ENCODE measurements at places on chromosomes 3 and 15. TPM values are rescaled to one million over a fixed set of nuclear protein-coding genes. Genes with fewer than 3 reads are reported as not detected.

- peaks cover 5% of the 10 kb centered on the region for H3K4me1 ChIP-seq
- H3K27ac ChIP-seq: no peak overlapping the region
- no peak overlapping the region for H3K4me3 ChIP-seq
Observed at GRCh38 chr3:119580067-119580760, 922 bp downstream of the ADPRH start.

GRCh38 chr3:61858054-61858453 is 296.7 kb downstream of the PTPRG start:
- no peaks in the 10 kb centered on the region for H3K36me3 ChIP-seq
- H3K4me1 ChIP-seq: peaks cover 25% of the 10 kb centered on the region
- peak; percentile 39 for DNase-seq
- H3K27ac ChIP-seq: no peak overlapping the region

RASGRP1 gene
- not detected for total RNA-seq

DNA sequence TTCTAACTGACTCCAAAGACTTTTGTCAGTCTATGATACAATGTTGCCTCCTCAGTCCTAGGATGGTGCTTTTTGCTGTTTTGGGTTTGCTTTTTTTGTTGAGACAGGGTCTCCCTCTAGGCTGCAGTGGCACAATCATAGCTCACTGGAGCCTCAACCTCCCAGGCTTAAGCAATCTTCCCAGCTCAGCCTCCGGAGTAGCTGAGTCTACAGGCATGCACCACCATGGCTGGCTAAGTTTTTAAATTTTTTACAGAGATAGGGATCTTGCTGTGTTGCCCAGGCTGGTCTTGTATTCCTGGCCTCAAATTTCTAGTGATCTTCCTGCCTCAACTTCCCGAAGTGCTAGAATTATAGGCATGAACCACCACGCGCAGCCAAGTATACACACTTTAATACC is 22.5 kb downstream of the RUBCN start:
- H3K4me3 ChIP-seq: no peak overlapping the region
- H3K4me1 ChIP-seq: peaks cover 27% of the 10 kb centered on the region
- DNase-seq: no peak
- no peak overlapping the region for H3K27ac ChIP-seq

GRCh38 chr3:112074616-112075497 is 11.3 kb upstream of the C3orf52 start:
- H3K36me3 ChIP-seq: peaks cover 6% of the 10 kb centered on the region
- DNase-seq: peak; percentile 94
- peak overlapping the region; percentile 68 for H3K4me3 ChIP-seq
- H3K27ac ChIP-seq: peak overlapping the region; percentile 97

- no peaks in the 10 kb centered on the region for H3K27me3 ChIP-seq
- no peak overlapping the region for H3K27ac ChIP-seq
- DNase-seq: peak; percentile 79
Observed at GRCh38 chr3:37855363-37855970, 6.2 kb upstream of the CTDSPL start.

DNA sequence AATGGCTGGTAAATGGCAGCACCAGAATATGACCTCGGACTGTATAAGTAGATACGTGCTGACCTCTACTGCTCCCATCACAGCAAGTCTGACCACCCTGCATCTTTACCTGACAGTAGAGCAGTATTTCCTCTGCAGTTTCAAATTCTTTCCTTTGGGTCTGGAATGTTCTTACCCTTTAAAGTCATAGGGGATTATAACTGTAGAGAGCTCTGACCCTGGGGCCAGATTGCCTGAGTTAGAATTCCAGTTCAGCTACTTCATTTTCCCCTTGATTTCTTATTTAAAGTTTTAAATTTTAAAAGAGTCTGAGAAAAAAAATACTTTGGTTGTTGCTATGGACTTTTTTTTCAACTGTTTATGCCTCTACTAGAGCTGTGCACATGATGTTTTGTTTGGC is 237.7 kb downstream of the NR1D2 start:
- H3K27ac ChIP-seq: no peak overlapping the region
- H3K27me3 ChIP-seq: no peaks in the 10 kb centered on the region
- no peak overlapping the region for H3K4me3 ChIP-seq
- no peaks in the 10 kb centered on the region for H3K36me3 ChIP-seq

DNA sequence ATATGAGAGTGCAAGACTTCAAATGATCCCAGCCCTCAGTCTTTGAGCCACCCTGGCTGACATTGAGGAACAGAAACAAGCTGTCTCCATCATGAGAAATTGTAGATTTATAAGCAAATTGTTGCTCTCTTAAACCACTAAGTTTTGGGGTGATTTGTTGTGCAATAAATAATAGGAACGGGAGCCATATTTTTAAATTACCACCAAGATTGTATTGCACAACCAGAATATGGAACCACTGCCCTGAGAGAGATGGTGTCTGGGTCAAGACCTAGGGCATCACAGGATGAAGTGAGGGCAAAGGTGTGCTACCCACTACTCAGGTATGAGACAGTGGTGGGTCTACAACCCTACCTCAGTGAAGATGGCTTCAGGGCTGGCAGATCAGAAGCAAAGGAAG is 2.3 kb upstream of the CFAP92 start:
- no peaks in the 10 kb centered on the region for H3K36me3 ChIP-seq
- H3K27me3 ChIP-seq: peaks cover 19% of the 10 kb centered on the region
- no peaks in the 10 kb centered on the region for H3K4me1 ChIP-seq
- H3K4me3 ChIP-seq: no peak overlapping the region
- no peak overlapping the region for H3K27ac ChIP-seq

- H3K36me3 ChIP-seq: no peaks in the 10 kb centered on the region
- H3K27me3 ChIP-seq: no peaks in the 10 kb centered on the region
- no peak for DNase-seq
- H3K27ac ChIP-seq: peak overlapping the region; percentile 31
Observed at GRCh38 chr15:51155891-51156290, 61.2 kb upstream of the TNFAIP8L3 start.
